ENCODE measurements at places on chromosomes 5 and 9.

DNA sequence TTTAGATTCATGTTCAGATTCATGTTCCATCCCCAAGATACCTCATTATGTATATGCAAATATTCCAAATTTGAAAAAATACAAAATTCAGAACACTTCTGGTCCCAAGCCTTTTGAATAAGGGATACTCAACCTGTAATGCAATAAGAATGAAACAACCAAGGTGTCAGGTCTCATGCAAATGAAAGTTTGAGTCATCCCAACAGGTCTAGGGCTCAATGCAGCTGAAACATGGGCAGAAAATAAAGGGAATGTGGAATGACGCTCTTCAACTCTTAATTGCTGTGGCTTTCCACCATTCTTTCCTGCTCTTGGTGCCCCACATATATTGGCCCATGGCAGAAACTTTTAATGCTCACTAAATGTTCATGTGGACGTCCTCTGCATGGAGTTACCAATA, 107.3 kb upstream of the DAPK1 start:
- ATAC-seq = no peak

GRCh38 chr5:128966375-128966774, 1.1 kb downstream of the SLC27A6 start:
- ATAC-seq = no peak

DNA sequence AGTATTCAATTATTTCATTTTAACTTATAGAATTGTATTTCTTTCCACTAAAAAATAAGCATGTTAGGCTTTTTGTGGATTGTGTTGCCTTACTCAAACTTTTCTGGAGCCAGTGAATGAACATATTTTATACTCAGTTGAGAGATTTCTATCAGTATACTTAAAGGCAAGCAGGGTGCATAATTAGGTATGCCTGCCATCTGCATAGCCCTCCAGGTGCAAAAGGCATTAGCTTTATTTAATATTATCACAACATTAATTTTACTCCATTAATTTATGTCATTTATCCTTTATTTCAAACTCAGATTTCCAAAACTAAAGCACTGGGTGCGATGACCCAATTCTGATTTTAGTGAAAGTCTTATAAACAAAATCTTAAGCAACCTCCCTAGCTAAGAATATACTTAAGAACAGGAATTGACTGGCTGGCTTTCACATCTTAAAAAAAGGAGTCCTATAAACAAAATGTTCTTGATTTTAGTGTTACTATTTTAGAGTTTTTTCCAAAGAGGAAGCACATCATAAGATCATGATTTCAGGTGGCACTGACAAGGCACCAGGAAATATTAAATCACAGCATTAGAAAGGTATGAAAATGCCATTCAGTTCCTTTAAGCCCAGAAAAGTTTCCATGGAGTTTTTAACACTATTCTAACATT, 178.4 kb downstream of the MPDZ start:
- ATAC-seq = peak; percentile 73

DNA sequence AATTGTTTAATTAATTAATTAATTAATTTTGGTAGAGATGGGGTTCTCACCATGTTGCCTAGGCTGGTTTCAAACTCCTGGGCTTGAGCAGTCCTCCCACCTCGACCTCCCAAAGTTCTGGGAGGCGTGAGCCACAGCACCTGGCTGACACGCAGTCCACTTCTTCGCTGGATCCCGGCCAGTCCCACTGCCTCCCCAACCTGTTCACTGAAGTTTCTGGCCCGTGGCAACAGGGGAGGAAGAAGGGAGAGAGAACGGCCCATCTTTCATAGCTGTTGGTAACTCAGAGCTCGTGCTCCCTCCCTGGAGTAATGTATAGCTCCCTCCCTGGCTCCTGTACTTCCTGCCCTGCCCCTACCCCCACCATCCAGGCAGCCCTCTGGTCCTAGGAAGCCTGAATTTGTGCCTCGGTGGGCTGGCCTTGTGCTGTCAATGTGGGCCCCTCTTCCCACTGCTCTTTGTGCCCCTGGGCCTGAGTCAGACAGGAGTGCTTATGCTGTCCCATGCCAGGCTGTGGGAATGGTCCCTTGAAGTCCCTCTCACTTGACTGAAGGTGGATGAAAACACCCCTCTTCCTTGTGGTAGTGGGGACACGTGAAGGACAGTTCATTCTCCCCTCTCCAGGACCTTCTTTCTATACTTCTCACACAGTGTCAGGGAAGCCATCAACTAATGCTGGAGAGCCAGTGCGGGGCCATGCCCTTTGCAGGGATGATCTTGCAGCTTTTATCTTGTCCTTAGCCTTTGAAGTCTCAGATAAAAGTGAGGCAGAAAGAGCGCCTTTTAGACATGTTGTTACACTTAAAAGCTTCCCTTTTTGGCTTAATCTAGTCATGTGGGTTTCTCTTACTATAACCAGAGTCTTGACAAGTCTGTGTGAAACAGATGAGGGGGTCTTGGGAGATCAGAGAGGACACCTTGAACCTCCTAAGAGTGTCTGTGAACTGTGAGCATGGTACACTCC, 38.1 kb downstream of the ANGPTL2 start:
- no peak for ATAC-seq

DNA sequence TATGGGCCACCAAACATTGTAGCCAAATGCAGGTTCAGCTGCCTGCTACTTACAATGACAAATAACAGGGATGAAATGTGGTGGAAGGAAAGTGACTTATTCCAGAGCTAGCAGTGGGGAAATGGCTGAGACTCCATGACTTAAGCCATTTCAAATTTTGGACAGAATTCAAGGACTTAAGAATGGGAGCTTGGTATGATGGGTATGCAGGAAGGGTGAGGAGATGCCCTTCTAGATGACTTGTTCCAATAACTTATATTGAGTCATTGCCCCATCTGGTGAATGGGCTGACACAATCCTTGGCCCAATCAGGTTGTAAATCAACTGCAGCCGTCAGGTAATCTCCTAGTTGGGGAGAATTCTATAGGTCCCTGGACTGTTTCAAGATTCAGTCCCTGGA, 230.7 kb upstream of the SGCD start:
- ATAC-seq = no peak

DNA sequence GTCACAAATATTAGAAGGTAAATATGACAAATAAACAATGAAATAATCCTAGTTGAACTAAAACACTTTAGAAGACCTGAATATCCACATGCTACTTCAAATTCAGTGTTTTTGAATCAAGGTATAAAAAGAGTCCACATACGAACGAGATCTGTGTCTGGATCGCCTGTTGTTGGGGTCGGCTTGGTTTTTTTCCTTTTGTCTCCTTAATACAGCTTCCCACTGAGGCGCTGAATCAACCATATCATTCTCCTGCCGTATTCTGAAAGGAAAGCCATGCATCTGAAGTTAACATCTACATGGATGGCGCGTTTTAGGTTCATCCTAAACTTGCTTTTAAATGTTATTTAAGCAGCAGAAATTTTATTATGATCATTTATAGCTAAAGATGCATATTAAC, 235.2 kb downstream of the EPB41L4A start:
- ATAC-seq = no peak

GRCh38 chr5:135433681-135434426, 13.3 kb downstream of the DCANP1 start:
- ATAC-seq = no peak

GRCh38 chr5:27810458-27810857, 772.1 kb upstream of the CDH9 start:
- no peak for ATAC-seq

DNA sequence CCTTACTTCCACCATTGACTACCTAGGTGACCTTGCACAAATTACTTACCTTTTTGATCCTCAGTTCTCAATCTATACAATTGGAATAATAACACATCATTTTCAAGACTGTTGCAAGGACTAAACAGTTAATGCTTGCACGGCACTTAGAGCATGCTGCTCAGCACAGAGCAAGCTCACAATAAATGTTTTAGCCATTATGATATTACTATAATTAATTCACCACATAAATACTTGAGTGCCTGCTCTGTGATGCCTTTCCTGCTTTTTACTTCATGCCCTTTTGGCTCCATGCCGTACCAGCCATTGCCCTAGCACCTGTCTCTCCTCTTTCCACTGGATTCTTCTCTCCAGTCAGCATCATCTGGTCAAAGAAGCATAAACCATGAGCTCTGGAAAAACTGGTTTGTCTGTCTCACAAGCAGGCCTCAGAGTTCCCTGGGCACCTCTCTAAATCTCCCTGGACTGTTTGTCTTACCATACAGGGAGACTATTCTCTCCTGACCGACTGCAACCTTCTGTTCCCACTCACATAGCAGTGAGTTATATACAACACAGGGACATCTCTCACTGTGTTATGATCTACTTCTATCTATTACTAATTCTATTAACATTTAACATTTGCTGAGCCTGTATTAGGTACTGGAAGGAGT, 260.4 kb upstream of the ADRA1B start:
- ATAC-seq = no peak

- no peak for ATAC-seq
Observed at GRCh38 chr5:131460133-131460532, 174.9 kb downstream of the RAPGEF6 start.

DNA sequence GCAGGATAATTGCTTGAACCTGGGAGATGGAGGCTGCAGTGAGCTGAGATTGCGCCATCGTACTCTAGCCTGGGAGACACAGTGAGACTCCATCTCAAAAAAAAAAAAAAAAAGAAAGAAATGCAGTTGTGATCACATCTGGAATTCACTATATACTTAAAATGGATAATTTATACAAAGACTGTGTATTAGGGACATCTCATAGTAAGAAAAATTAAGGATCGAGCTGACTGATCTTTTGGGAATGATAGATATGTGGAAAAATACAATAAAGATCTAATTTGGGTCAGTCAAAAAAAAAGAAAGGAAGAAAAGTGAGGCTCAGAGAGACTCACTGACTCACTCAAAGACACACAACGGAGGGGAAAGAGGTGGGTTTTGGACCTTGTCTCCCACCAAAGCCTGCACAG, 73.2 kb upstream of the STXBP1 start:
- ATAC-seq = no peak

DNA sequence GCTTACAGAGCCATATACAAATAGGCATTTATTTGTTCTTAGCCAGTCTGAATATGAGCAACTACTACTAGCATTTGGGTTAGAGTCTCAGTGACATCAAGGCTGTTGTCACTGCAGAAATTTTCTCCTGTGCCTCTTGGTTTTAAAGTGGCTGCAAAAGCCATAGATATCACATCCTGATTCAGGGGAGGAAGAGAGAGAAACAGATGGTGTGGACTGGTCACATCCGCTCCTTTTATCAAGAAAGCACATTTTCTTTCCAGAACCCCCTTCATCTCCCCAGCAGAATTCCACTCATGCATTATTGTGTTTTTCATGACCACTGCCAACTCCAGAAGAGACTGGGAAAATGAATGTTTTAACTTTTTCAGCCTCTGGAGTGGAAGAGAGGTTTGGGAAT, 69.8 kb downstream of the PTTG1 start:
- ATAC-seq = no peak

DNA sequence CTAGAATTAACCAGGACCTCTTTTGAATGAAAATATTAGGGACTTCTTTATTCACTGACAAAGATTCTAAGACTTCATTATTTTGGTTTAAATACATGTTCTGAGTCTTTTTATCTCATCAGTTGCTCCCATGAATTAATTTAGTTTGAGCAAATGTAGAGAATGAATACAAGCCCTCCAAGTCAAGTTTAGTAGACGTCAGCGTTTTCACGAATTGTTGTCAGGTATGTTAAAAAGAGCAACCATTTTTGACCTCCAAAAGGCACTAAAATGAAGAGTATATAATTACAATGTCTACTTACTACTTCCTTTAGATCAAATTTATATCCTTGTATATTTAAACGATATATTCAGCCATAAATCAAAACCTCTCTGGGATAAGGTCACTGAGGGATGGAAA, 809.3 kb upstream of the CDH6 start:
- ATAC-seq = no peak

- ATAC-seq = no peak
Observed at GRCh38 chr5:170365831-170366230, 23.3 kb downstream of the KCNMB1 start.

DNA sequence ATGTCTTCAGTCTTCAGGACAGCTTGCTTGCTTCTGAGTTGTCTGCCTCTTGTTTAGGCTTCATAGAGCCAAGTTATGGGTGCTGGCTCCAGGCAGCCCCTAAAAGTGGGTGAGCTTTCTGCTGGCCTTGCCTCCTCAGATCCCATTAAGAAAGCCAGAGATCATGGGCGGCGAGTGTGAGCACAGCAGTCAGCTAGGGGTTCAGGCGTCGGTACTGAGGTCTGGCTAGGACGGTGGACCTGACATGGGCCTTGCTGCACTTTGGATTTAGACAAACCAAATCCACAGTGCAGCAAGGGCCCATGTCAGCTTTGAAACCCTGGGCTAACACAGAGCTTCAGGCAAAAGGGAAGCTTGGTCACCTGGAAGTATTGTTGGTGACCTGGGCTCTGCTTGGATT, 17.6 kb downstream of the PSAT1 start:
- peak; percentile 13 for ATAC-seq

- no peak for ATAC-seq
Observed at GRCh38 chr5:28523888-28524635, 1485.7 kb upstream of the CDH9 start.

DNA sequence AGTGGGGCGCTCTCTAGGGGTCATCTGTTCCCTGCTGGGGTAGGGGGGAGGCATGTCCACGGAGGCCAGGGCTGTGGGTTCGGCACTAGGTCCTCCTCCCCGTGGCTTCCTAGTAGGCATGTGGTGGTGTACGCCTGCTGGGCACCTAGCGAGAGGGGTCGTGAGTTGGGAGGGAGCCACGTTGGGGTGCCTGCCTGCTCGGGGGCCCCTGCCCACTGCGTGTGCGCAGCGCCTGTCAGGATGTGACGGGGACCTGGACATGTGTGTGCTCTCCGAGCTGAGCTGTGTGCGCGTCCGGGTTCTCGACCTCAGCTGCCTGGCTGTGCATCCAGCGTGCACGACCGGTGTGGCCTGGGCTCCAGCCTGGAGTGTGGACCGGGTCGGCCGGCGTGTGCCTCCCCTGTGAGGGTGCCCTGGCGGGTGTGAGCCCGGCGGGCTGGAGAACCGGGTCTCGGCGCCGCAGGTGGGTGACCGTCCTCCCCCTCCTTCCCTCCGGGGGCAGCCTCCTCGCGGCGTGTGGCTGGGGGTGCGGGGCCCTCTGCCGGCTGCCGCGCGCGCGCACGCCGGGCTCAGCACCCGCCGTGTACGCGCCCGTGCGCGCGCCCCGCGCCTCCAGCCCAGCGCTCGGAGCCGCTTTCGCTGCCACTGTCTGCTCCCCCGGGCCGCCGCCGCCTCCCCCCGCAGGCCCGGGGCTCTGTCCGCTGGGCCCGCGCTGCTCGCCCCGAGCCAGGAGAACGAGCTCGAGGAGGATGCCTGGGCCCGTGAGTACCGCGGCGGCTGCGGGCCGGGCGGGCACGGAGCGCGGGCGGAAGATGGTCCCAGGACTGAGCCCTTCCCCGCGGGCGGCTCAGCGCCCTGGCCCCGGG, at the start of gene PRR7:
PRR7 (plus strand) TSS at position 615 of the 866 bp plus-strand sequence. CDS start 8,254 bp downstream, outside the sequence.
- peak; percentile 72 for ATAC-seq

GRCh38 chr5:132426525-132427138, 57.1 kb downstream of the SLC22A5 start:
- ATAC-seq = peak; percentile 84

DNA sequence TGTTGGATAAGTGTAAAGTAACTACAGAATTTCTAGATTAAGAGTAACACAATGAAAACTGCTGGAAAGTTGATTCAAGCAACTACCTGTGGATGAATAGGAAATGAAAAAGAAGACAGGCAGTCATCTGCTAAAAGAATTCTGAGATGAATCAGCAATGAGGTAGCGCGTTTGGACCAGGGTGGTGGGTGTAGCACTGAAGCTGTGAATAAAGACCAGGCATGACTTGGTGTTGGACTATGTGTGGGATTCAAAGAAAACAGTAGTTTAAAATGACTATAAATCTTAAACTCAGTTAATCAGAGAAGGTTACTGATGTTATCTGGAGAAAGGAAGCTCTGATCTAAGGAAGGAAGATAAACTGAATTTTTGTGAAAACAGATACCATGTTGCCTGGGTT, 159.8 kb downstream of the FBN2 start:
- no peak for ATAC-seq

Data from gastroesophageal sphincter (tissue), 4 donors.